Inflammatory macrophage treated with lipopolysaccharide for 4 hours (primary cell): ENCODE measurements at places on chromosomes 13 and 19.

GRCh38 chr13:22103046-22104027 lies 432.5 kb downstream of the FGF9 start:
- no peak for DNase-seq

DNA sequence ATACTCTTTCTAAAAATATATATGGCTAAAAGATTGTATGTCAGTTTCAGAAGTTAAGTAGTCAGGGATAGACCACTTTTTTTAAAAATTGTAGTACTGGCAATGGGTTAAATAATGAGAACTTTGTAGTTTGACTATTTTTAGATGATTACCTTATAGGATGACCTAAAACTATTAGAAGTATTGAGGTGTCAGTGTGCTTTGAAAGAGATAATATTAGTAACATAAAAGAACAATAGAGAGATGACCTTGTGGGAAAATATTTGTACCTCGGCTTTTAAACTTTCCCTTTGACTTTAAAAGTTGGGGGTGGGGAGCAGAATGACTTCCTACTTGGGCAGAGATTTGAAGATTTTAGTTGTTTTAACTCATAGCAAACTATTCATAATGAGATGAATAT lies 48.3 kb downstream of the SLAIN1 start:
- DNase-seq: no peak

- DNase-seq: no peak
These were observed 16.2 kb upstream of the MIR17HG start for GRCh38 chr13:91331047-91331915.

DNA sequence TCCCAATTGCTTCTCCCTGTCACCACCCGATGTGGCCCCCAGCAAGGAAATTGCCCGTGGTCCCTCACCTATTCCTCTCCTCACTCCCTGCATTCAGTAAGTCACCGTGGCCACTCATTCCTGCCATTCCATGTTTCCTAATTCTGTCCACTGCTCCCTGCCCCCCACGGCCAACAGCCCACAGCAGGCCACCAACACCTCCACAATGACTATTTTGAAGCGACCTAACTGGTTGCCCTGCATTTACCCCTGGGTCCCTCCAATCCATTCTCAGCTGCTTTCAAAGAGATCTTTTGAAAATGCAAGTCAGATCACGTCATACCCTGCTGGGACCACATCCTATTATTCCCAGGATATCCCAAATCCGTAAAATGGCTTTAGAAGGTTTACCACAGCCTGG lies 210.4 kb downstream of the DCLK1 start:
- DNase-seq: no peak

GRCh38 chr19:2127758-2128157 lies 23.6 kb downstream of the AP3D1 start:
- DNase-seq: no peak

DNA sequence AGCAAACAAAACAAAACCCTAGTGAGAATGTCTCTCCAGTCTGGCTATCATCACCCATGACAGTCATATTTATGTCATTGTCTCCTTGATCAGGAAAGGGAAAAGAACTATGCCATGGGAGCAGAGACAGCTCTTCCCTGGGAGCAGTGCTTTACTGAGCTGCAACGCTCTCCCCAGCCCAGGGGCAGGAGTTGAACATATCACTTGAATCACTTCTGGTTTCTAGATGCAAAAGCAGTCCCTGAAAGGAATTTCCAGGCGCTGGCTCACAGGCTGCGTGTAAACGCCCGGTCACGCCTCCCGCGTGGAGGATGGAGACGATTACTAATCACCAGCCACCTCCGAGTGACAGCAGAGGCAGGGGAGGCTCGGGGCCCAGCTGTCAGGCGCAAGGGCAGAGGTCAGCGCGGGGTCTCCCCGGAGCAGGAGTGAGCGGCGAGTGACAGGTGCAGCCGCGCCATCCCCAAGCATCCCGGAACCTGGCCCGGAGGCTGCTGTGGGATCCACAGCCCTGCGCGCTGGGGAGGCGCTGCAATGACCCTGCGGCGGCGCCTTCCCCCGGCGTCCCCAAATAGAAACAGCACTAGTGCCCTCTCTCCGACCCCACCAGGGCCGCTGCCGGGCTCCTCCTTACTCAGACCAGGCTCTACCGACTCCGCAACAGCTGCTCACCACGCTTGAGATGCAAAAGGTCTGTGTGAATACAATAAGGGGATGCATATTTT lies 23.5 kb upstream of the DCLK1 start:
- no peak for DNase-seq

- DNase-seq: no peak
These were observed 139.8 kb downstream of the PTPRS start for GRCh38 chr19:5200844-5201243.

DNA sequence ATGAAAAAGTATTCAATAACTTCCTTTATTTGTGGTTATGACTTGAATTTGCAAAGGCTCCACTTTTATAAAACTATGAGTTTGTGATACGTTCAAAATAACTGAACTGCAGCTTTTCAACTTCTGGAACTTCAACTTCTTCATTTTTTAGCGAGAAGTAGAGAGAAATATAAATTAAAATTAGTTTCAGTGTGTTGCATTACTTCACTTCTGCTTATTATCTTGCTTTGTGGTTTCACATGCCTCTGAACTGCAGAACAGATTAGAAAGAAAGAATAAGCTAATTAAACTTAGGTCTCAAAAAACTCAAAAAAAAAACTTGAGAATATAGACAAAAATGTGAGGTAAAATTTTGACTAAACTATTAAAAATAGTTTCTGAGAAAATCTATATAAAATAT lies 1073.4 kb downstream of the PCDH17 start:
- peak; percentile 49 for DNase-seq

DNA sequence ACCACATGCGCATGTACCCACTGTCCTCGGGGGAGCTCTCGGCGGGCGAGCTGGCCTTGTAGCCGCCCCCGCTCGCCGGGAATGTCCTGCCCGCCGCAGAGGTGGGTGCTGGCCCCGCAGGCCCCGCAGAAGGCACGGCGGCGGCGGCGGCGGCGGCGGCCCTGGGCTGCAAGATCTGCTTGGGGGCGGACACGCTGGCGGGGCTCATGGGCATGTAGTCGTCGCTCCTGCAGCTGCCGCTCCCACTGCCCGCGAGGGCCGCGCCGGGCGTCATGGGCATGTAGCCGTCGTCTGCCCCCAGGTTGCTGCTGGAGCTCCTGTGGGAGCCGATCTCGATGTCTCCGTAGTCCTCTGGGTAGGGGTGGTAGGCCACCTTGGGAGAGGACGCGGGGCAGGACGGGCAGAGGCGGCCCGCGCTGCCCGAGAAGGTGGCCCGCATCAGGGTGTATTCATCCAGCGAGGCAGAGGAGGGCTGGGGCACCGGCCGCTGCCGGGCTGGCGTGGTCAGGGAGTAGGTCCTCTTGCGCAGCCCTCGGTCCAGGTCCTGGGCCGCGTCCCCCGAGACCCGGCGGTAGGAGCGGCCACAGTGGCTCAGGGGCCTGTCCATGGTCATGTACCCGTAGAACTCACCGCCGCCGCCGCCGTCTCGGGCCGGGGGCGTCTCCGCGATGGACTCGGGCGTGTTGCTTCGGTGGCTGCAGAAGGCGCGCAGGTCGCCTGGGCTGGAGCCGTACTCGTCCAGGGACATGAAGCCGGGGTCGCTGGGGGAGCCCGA lies 2.4 kb downstream of the IRS2 start:
- no peak for DNase-seq

- DNase-seq: no peak
These were observed 960 bp upstream of the GSX1 start for GRCh38 chr13:27791146-27791900.

DNA sequence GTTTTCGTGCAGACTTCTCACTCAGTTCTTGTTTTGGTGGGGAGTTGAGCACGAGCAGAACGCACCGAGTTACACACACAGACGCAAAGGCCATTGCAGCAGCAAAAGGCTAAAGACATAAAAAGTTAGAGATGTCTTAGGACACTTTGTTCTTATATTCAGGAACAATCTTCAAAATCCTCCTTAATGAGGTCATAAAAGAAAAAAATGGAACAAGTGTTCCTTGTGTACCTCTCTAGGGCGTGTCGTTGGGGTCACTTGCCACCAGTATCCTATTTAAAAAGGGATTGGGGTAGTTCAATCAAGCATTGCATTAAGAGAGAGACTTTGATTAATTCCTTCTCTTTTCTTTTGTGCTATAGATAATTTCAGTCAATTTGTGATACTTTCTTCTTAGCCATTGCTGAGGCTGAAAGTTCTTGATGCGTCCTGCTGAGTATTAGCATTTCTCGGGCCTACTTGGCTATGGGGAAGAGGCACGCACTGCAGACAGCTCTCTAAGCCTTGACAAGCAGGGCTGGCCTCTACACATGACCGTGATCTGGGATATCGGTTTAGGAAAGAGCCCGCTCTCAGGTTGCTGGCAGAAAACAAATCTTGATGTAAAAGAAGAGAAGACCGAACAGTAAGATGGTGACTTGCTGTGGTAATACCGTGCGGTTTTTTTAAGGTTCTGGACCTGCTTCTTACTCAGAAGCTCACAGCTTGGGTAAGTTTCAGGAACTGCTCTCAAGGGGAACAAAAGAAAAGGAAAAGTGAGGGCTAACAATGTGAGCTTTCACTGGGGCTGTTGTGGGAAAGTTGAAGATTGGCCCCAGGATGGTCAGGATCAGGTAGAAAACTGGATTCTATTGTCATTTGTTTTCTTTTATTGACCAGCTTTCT lies 223.6 kb downstream of the TM9SF2 start:
- DNase-seq: no peak

- DNase-seq: no peak
These were observed 12.2 kb downstream of the PIP5K1C start for GRCh38 chr19:3687774-3688706.

DNA sequence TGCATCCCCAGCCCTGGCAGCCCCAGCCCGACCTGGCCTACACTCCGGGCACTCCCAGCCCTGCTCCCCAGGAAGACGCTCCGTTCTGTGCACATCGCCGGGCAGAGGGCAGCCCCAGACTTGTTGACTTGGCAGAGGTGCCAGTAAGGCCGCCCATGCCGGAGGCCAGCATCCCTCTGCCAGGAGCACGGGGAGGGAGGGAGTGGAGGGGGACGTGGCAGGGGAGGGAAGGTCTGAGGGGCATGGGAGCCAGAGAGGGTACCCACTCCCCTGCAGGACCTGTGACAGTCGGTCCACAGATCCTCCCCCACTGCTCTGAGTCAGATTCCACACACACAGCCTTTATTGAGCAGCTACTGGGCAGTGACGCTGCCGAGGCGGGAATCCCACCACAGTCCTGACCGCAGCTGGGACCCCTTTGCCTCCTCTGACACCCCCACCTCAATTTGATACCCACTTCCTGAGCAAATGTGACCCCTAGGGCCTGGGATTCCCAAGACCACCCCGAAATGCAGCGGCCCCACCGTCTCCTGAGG lies 1.9 kb upstream of the NKPD1 start:
- no peak for DNase-seq

- DNase-seq: no peak
These were observed 3.5 kb downstream of the IRS2 start for GRCh38 chr13:109782823-109783431.

DNA sequence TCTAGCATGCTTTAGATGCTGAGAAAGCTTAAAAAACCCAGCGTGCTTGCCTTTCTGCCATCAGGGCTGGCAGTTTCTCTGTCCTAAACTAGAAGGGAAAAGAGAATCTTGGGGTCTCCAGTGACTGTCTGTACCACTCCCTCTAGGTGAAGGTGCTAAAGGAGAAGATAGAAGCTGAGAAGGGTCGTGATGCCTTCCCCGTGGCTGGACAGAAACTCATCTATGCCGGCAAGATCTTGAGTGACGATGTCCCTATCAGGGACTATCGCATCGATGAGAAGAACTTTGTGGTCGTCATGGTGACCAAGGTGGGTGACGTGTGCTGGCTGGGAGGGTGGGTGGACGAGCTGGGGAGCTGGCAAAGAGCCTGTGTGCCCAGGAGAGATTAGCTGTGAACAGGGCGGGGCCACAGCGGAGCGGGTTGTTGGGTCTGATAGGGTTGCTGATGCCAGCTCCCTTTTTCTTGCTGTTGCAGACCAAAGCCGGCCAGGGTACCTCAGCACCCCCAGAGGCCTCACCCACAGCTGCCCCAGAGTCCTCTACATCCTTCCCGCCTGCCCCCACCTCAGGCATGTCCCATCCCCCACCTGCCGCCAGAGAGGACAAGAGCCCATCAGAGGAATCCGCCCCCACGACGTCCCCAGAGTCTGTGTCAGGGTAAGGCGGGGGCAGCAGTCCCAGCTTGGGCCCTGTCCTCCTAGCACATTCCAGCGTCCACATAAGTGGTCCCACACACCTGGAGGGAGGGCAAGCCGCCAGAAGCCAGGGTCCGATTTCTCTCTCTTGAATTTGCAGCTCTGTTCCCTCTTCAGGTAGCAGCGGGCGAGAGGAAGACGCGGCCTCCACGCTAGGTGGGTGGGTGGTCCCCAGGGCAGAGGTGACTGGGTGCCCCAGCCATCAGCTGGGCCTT lies 2.3 kb downstream of the RAD23A start:
- DNase-seq: no peak

DNA sequence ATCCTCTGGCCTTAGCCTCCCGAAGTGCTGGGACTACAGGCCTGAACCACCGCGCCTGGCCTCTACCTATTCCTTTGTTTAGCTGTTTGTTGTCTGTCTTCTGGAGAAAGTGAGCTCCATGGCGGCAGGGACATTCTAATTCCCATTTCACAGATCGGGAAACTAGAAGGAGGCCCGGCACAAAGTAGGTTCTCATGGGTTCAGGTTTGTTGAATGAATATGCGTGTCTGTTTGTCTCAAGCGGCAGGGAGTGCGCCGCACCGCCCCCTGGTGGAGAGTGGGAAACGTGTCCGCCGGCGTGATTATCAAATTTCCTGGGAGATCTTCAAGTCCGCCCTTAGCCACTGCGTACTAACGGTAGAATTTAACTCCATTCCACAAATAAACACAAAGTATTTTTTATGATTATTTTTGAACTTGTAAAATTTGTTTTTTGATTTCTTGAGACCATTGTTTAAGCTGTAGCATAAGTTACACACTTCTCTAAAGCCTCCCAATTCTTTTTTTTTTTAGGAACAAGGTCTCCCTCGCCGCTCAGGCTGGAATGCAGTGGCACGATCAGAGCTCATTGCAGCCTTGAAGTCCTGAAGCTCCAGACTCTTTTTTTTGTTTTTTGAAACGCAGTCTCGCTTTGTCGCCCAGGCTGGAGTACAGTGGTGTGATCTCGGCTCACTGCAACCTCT lies 8.9 kb upstream of the CCDC9 start:
- peak; percentile 71 for DNase-seq

GRCh38 chr19:5287066-5287465 lies 53.5 kb downstream of the PTPRS start:
- no peak for DNase-seq

DNA sequence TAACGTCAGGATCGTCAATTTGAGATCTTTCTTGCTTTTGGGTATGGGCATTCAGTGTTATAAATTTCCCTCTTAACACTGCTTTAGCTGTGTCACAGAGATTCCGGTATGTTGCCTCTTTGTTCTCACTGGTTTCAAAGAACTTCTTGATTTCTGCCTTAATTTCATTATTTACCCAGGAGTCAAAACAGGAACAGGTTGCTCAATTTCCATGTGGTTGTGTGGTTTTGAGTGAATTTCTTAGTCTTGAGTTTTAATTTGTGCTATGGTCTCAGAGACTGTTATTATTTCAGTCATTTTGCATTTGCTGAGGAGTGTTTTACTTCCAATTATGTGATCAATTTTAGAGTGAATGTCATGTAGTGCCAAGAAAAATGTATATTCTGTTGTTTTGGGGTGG lies 153.1 kb downstream of the PCDH17 start:
- DNase-seq: no peak

DNA sequence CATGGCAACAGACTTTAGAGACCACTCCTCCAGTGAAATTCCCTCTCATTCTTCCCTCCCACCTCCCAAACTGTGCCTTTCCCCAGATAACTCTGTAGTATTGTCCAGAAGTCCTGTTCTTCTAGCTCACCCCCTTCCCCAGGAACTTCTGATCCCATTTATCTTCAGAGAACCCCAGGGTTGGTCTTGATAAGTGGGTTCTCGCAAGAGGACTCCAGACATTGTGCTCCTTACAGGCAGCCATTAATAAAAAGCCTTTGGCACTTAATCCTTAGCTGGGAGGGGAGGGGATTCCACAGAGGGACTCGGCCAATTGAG lies 1.9 kb downstream of the LTBP4 start:
- no peak for DNase-seq
